NCI-H1417 treated with DMSO at 0.1 percent for 48 hours (cell line): ENCODE measurements at places on chromosomes 13 and 19.

GRCh38 chr13:113839536-113840204 is 24.2 kb downstream of the GAS6 start:
- DNase-seq, result no peak

GRCh38 chr13:110251193-110251819 is 55.7 kb downstream of the COL4A1 start:
- no peak for DNase-seq

GRCh38 chr13:23957981-23958380 is 60.7 kb upstream of the C1QTNF9B start:
- DNase-seq, result no peak

DNA sequence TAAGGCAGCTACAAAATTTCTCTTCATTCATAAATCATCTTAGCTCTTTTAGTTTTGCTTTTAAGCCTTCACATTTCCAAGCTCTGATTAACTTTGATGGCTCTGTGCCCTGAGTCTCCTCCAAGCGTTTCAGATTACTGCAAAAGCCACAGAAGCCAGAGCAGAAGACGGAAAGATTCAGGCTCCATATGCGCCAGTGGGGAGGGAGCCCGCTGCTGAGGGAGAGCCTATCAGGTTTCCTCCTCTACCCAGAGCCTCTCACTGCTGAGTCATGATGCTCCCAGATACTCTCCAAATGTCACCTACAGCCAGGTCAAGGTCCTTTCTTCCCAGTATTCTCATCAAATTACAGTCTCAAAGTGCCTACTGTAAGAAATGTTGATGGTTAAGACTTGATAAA is 193.6 kb downstream of the RAP2A start:
- no peak for DNase-seq

DNA sequence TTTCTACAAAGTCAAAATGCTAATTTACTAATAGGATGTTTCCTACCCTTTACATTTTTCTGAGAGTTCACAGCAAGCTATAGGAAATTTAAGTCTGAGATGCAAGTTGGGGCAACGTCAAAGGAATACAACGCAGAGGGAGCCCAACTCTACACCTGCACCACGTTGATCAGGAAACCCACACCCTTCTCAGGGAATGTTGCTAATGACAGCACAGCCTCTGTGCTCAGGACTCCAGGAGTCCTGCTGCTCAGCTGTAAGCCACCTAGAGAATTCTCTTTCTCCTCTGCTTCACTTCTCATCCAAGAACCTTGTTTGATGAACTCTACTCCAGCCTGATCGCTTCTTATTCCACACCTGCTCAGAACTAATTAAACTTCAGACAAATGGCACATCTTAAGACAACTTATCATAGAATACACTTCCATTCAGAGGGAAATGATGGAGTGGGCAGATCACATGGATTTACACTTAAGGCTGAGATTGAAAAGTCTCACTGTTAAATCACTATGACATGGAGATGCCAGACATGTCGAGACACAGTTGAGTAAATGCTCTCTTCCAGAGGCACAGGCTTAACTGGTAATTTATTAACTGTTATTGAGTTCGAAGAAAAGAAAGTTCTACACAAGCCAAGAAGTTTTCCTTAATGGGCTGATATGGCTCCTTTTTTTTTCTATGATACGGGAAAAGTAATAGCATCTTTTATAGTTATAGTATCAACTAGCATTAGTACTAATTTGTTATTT is 811.6 kb upstream of the ARGLU1 start:
- no peak for DNase-seq

DNA sequence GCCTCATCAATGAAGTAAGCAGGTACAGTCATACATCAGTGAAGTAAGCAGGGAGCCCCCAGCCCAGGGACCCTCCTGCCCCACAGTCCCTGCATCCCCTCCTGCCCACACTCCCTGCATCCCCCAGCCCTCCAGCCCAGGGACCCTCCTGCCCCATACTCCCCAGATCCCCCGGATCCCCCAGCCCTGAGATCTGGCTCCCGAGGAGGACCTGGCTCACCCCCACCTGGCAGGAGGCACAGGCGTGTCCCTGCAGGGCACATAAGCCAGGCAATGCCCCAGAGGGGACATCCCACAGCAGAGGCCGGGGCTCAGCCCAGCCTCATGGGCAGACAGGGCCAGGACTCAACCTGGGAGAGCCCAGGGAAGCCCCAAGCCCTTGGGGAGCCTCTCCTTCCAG is 53.6 kb upstream of the TPM4 start:
- DNase-seq, result no peak

DNA sequence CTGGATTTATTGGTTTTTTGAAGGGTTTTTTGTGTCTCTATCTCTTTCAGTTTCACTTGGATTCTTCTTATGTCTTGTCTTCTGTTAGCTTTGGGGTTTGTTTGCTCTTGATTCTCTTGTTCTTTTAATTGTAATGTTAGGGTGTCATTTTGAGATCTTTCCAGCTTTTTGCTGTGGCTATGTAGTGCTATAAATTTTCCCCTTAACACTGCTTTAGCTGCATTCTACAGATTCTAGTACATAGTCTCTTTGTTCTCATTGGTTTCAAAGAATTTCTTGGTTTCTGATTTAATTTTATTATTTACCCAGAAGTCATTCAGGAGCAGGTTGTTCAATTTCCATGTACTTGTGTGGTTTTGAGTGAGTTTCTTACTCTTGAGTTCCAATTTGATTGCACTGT is 24.6 kb downstream of the ZNF430 start:
- DNase-seq, result no peak

DNA sequence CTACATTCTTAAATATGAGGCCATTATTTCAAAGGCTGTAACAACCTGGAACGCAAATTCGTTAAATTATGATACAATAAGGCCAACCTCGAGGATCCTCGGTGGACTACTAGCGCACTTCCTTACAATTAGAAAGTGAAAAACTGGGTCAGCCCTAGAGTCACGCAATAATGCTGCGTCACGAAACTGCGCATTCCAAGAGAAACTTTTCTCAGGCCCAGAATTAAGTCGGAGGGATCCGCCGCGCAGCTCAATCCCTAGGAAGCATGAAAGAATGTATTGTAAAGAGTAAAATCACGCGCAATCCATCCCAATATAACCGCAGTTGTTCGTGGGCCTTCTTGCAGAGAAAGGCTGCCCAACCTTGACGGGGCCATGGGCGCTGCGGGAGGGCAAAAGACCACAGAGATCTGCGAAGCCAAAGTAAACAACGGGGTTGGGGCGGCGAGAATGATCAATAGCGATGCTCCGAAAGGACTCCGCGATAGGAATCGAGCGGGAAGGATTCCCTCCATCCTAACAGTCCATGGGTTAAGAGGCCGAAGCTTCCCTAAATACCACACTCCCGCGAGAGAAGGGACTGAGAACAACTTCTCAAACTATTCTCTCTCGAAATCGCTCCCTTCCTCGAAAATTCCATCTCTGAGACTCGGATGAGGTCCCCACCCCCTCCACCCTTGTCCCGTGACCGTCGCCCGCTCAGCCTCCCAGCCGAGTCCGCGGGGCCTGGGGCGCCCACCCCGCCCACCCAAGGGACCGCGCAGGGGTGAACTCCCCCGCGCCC is 564 bp downstream of the SPART start:
- no peak for DNase-seq

GRCh38 chr13:43377973-43378372 is 354.6 kb downstream of the DNAJC15 start:
- DNase-seq, result no peak

- DNase-seq, result no peak
Observed at GRCh38 chr13:112465251-112466131, 89.3 kb downstream of the SPACA7 start.

GRCh38 chr19:42052241-42052863 is 17.7 kb downstream of the GRIK5 start:
- no peak for DNase-seq

- DNase-seq, result no peak
Observed at GRCh38 chr19:30314056-30314804, 58.0 kb upstream of the ZNF536 start.

GRCh38 chr19:27746691-27747380 is 1466.1 kb downstream of the UQCRFS1 start:
- no peak for DNase-seq

DNA sequence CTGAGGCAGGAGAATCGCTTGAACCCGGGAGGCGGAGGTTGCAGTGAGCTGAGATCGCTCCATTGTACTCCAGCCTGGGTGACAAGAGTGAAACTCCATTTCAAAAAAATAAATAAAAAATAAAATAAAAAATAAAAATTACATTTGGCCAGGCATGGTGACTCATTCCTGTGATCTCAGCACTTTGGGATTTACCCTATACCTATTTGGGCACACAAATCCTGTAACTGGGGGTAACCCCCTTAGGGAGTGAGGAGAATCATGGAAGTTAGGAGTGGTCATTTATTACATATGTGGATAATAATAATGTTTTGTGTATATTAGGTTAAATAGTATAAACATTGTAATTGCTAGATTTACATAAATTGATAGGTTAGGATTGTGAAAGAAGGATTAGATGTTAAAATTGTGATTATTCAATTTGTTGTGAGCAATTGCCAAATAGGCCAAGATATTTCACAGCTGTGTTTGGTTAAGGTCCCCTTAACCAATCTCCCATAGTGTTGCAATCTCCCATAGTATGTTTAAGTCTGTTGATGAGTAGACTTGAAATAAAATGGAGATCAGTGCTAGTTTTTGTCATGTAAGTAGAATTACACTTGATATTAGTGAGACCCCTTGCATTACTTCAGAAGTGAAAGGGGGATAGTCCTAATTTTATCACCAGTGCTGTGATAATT is 30.7 kb downstream of the ZNF844 start:
- DNase-seq, result no peak

- DNase-seq, result no peak
Observed at GRCh38 chr19:31838163-31838815, 489.1 kb upstream of the TSHZ3 start.

- DNase-seq, result no peak
Observed at GRCh38 chr19:33236696-33237390, 11.2 kb upstream of the SLC7A10 start.

GRCh38 chr13:111664696-111665095 is 344.3 kb downstream of the TEX29 start:
- DNase-seq, result no peak
